ENCODE measurements at places on chromosomes 5 and 9. TPM values are rescaled to one million over a fixed set of nuclear protein-coding genes. Genes with fewer than 3 reads are reported as not detected.

DNA sequence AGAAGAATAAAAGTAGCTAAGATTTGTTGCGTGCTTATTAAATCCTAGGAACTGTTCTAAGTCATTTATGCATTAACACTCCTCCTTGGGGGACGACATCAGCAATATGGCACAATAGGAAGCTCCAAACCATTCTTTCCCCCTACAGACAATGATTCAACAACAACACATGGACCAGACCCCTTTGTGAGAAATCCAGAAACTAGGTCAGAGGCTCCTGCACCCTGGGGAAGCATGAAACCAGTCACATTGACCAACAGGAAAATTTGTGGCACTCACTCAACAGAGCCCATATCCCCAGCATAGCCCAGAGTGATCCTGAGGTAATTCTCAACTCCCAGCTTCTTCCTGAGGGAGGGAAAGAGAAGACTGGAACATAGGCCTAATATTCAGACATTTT, 294.4 kb downstream of the HINT1 start:
- DNase-seq, result no peak

DNA sequence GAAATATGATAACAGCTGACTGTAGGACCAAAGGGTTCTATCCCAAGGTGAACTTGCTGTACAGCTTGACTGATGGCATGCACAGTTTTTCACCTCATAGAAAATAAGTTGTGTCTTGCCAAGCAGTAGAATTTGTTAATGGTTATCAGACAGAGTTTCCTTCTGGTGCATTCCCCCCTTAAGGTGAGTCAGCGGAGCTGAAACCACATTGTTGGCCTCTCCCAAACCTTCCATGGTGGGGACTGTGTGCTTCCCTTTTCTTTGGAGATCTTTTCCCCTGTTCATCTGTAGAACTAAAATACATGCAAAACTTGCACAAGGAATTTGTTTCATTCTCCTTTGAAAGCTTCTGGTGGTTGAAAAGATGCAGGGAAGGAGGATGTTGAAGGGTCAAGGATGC, 179.8 kb downstream of the FGF1 start:
- peak; percentile 13 for DNase-seq

DNA sequence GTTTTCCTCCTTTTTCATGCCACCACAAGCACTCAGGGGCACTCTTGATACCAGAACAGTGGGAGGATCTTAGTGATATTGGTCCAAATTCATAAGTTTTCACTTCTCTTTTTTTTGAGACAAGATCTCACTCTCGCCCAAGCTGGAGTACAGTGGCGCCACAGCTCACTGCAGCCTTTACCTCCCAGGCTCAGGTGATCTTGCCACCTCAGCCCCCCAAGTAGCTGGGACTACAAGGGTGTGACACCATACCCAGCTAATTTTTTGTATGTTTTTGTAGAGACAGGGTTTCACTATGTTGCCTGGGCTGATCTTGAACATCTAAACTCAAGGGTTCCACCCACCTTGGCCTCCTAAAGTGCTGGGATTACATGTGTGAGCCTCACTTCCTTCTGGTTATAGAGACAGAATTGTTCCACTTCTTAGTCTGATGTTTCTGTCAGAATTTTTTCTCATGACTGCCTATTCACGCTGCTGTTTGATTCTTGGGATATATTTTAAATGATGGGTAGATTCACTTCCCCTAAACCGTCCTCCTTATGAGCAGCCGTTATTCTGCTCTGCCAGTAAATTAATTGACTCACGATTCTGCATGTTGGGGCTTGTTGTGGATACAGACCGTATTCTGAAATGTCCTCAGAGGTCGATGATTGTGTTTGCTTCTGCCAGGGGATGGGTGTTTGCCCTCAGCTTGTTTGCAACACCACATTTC, 30.8 kb downstream of the MTAP start:
- no peak for DNase-seq

GRCh38 chr5:87403899-87404298, 8.8 kb downstream of the CCNH start:
- DNase-seq, result no peak

The NKD2 gene
- total RNA-seq, result 0.86 TPM

The TICAM2 gene
- 1.7 TPM for total RNA-seq

- DNase-seq, result no peak
These were observed 2.0 kb downstream of the FCHSD1 start for GRCh38 chr5:141649056-141649688.

DNA sequence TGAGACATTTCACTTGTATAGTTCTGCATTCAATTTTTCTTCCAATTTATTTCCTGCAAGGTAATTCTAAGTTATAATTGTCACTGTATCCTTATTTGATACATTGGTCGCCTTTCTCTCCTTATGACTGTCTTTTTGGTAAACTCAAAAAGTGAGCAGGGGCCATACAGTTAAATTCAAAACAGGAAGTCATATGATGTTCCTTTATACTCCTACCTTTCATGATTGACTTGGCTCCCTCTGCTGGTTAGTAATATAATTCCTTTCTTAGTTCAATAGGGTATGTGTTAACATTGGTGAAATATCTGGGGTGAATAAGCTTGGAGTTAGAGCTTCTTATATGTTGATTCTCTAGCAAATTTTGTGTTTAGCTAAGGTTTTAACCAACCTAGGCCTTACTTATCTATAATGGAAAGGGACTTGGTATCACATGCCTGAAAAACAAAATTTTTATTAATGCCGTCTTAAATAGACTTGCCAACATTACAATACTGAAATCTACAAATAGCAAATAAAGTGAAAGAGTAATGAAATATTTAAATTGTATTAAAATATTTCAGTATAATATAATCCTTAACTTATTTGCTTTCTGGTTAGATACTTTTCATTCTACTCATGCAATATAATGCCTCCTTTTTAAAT, 6.0 kb upstream of the NIPBL start:
- no peak for DNase-seq

The LPAR1 gene
- total RNA-seq, result not detected

DNA sequence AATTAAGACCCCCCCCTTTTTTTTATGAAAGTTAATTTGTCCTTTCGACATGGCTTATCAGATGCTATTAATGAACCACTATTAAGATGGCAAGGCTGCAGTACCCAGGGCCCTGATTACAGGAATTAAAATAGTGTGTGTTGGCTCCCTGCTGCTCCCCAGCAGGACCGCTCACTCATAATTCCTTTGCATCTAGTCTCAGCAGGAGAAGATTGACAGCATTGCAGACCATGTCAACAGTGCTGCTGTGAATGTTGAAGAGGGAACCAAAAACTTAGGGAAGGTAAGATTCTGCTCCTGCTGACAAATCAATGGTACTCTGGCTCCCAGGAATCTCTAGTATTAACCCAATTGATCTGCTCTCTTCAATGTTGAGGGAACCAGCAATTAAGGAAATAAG, 61.0 kb downstream of the STX17 start:
- no peak for DNase-seq

The MCIDAS gene
- total RNA-seq, result not detected

DNA sequence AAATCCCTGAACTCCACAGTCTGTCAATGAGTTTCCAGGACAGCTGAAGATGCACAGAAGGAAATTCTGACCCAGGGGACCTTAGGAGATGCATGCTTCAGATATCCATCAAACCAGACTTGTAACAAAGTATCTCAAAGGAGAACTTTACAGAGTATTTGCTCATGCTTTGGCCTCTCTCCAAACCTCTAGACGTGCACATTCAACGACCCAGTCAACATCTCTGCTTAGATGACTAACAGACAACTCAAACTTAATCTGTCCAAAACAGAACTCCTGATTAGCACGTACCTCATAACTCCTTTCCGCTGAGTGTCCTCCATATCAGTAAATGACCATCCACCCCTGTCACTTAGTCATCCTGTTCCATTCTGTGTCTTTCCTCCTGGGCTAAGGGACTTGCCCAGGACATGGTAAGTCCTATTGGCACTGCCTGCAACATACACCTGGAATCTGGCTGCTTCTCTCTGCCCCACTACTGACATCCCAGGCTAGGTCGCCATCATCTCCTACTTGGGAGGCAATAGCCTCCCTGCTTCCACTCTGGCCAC, 107.4 kb downstream of the LMNB1 start:
- DNase-seq, result no peak

The C5orf46 gene
- not detected for total RNA-seq

DNA sequence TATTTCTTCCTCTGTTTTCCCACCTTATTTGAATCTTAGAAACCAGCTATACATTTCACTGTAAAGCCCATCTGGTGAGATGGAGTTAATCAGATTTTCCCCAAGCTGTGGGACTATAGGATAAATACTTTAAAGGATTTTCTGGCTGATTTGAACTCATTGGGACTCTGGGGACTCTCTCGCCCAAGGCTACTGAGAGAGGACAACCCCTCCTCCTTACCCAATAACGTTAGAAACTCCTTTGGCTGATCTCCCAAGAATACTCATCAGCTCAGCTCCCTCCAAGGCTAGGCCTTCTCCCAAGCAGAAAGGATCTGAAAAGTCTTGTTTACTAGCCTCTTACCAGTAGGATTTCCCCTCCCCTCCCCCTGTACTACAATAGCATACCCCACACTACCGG, 1.5 kb upstream of the GLRA1 start:
- no peak for DNase-seq

DNA sequence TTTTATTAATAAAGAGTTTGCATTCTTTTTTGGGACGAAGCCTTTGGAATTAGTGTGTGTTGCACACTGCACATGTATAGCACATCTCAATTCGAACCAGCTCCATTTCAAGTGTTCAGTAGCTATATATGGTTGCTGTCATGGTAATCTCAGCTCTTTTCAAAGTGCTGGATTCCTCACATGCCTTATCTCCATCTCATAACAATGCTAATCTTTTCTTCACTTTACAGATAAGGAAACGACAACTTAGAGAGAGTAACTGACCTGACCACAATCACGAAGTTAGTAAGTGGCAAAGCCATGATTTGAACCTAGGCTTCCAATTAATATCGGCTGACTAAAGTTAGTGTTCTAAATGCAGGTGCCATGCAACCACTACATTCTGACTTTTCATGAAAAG, 204.8 kb upstream of the RASEF start:
- no peak for DNase-seq

DNA sequence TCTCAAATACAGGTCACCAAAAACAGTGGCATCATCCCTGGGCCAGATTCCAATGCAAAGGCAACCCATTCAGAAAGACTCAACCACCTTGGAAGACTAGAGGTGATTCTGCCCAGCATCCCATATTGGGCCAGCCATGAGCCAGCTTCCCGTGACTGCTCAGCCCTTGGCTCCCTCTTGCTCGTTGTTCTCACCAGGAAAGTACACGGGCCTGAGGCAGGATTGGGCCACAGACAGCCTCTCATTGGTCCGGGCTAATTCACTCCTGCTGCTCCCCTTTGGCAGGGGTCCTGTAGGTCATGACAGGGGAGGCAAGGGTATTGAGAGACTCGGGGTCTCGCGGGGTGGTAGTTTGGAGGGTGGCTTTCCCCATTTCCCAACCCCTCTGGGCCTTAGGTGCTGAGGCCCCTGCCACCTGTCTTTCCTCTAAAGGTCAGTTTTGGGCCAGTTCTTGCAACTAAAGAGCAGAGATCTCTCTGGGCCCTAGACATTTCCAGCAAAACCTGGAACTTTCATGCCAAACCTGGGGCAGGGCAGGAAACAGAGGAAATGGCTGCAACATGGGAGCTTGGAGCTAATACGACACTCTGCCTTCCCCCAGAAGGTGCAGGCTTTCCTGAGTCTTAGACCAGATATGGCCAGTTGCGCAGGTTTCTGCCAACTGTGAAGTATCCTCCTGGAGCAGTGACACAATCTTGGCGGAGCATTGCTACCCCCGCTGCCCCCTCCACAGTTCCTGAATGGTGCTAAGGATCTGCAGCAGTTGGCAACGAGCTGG, 22.0 kb upstream of the FGFR4 start:
- no peak for DNase-seq

The BNC2 gene
- not detected for total RNA-seq

The AP3B1 gene
- total RNA-seq, result 55.7 TPM

DNA sequence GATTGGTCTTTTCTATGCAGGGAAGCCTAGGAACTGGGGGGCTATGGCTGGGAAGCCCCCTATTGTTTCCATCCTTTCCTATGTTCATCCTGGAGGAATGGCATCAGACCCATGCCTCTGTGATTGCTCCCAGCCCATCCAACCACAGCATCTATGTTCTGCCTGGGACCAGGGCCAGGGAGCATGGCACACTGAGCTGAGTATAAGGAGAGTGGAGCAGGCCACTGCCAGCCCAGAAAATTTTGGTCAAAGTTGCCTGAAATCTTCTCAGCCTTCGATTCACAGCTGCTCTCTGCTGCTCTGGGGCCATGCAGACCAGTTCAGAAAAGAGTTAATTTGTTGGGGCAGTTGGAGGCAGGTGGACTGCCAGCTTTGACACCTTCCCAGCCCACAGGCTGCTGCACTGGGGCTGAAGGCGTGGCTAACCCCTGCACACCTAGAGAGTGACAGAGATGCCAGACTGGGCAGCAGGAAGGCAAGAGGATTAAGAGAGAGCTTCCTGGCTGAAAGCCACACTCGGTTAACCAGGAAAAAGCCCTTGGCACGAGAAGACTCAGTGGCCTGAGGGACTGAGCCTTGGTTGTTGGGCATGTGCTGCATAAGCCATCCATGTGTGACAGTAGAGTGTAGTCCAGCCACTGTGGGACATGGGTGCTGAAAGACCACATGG, 12.1 kb downstream of the TGFBI start:
- DNase-seq, result no peak

The JAKMIP2 gene
- 3.4 TPM for total RNA-seq

DNA sequence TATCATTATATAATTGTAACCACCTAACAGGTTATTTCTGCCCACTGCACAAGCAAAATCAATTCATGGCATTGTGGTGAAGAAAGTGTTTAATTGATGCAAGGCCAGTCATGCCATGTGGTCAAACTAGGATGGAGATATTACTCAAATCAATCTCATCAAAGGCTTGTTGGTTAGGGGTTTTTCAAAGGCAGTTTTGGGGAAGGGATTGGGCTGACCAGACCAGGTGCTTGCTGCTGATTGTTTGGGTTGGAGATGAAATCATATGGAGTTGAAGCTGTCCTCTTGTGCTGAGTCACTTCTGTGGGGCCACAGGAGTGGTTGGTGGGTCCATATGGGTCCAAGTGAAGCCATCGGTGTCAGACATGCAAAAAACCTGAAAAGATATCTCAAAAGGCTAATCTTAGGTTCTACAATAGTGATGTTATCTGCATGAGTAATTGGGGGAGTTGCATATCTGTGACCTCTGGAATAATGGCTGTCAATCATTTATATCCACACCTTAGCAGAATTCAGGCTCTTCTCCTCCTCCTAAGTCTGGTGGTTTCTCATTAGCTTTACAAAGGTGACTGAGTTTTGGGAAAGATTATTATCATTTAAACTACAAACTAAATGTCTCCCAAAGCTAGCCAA, 44.9 kb downstream of the HMGCS1 start:
- DNase-seq, result no peak

The CMBL gene
- 0.66 TPM for total RNA-seq

GRCh38 chr5:121870489-121870888, 18.8 kb downstream of the FTMT start:
- DNase-seq, result no peak

- DNase-seq, result no peak
These were observed 18.4 kb upstream of the TRAF1 start for GRCh38 chr9:120944948-120945347.

The SVEP1 gene
- total RNA-seq, result not detected

The SLC34A1 gene
- total RNA-seq, result 0.14 TPM
